Aorta (tissue), 5 donors: ENCODE measurements at places on chromosomes 16 and 17. TPM values are rescaled to one million over a fixed set of nuclear protein-coding genes. Genes with fewer than 3 reads are reported as not detected.

DNA sequence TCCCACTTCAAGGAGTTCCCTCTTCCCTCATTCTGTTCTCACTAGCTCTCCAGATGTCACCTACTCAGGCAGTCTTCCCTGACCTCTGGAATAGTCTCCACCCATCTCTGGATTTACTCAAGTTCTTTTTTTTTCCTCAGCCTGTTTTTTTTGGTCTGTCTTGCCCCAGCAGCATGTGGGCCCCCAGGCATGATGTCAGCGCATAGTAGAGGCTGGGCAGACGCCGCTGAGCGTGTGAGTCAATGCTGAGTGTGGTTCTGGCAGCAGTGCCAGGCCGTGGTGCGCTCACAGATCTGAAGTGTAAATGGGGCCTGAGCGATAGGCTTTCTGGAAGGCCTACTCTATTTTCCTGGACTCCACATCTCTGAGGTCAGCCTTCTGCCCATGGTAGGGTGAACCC is 2.7 kb upstream of the KCNJ18 start:
- peak; percentile 81 for DNase-seq

DNA sequence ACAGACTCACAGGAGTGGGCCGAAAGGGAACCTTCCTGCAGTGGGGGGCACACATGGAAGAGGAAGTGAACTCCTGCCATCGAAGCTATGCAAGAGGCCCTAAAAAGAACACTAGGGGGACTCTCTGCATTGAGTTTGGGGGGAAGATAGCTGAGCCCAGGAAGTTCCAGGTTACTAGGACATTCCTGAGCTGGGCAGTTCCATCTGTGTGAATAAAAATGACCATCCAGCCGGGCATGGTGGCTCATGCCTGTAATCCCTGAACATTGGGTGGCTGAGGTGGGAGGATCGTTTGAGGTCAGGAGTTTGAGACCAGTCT is 211.8 kb downstream of the ZNF423 start:
- DNase-seq, result no peak

GRCh38 chr16:63592852-63593251 is 1529.0 kb downstream of the CDH11 start:
- no peak for DNase-seq

Gene ACE
- total RNA-seq, result 6.6 TPM
